Left ventricle myocardium inferior (tissue), 1 donor: ENCODE measurements at places on chromosomes 12 and 14. TPM values are rescaled to one million over a fixed set of nuclear protein-coding genes. Genes with fewer than 3 reads are reported as not detected.
A peak's percentile ranks its signal among the peaks of the same experiment; 100 is the strongest.

DNA sequence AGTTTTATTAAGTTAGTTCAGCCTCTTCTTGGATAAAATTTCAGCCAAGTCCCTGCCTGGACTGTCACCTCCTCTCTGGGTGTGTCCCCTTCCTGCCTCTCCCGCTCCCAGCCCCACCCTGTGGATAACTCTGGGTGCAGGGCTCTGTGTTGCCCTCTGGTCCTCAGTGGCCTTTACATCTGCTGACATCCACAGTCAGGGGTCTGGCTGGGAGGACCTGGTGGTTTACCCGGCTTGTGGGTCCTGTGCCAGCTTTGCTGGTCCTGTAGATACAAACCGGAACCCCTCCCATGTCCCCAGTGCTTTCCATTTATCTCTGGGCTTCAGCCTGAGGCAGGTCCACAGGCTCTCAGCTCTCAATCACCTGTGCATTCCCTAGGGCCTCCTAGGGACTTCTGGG, 28.9 kb upstream of the PLEKHG3 start:
- DNase-seq: no peak

- DNase-seq: no peak
Measured at GRCh38 chr12:64455506-64455905, 3.6 kb downstream of the TBK1 start.

- DNase-seq: no peak
Measured at GRCh38 chr12:124236625-124237031, 58.3 kb upstream of the RFLNA start.

- DNase-seq: no peak
Measured at GRCh38 chr14:74438351-74438915, 12.4 kb upstream of the SYNDIG1L start.

DNA sequence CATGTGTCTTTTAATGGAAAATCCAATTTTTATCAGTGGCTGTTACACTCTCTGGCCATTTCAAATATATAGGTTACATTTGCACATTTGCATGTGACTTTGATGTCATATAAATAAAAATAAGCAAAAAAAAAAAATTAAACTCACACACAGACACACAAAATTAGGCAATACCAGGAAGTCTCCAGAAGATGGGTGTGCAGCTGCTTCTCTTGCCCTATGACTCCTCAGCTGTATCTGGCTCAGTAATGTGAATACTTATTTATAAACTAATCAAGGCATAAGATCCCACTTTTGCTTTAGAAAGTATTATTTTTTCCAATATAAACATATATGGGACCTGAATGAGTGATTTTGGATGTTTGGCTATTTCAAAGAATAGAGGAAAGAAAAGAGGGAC, 461.1 kb downstream of the LRIG3 start:
- DNase-seq: no peak

DNA sequence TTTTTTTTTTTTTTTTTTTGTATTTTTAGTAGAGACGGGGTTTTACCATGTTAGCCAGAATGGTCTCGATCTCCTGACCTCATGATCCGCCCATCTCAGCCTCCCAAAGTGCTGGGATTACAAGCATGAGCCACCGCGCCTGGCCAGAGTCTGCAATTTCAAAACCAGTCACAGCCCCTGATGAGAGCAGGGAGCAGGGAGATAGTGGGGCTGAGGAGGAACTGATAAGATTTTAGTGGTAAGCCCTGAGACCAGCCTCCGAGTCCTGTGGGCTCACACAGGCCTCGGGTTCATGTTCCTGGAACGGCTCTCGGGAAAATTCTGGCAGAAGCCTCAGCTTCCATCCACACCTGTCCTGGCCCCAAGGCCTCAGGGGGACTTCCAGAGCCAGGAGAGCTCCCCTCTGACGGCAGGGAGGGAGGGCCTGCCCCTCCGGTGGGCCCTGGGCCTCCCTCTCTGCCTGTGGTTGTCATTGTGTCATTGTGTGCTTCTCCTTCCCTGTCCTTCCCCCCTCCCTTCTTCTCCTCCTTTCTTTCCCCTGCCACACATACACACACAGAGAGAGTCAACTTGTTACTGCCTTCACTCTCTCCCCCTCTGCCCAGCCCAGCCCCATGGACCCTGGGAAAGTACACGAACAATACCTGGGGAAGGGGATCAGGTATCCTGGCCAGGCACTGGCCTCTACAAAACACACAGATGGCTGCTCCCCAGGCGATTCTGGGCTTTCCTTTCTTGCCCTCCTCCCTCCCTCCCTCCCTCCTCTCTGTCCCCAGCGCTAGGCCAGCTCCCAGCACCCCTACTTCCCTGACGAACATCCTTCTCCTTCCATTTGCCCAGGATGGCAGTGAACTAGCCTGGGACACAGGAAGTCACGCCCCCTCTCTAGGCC, 294.1 kb downstream of the DPF3 start:
- no peak for DNase-seq

DNA sequence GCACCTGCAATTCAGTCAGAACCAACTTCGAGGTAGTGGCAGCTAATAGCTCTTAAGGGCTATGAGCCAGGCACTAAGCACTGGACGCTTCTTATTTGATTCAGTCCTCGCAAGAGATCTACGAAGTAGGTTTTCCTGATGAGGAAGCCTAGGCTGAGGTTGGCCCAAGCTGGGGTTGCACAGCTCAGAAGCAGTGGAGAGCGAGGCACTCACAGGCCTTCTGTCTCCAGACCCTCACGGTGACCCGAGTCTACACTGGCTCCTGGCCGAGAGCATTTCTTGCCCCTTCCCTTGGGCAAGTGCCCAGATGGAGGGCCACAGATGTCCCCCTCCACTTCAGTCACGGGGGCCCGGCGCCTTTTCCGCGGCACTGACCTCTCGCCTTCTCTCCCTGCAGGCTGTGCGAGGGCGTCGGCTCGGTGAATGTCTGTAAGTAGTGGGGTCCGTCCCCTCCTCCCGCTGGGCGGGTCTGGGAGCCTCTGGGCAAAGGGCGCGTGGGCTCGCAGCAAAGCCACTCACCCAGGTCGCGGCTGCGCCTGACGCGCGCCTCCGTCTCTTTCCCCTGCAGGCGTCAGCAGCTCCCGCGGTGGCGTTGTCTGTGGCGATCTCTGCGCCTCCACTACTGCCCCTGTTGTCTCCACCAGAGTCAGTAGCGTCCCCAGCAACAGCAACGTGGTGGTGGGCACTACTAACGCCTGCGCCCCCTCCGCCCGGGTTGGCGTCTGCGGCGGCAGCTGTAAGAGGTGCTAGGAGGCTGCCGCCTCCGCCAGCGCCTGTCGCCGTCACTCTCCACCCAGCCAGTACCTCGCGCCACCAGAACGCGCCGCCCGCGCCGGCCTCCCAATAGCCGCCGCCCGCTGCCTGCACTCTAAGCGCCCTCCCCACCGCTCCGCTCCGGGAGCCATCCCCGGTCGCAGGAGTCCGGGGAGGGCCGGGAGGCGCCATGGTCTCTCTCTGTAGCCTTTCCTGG, 13.1 kb downstream of the KRT83 start:
- DNase-seq: peak; percentile 35

DNA sequence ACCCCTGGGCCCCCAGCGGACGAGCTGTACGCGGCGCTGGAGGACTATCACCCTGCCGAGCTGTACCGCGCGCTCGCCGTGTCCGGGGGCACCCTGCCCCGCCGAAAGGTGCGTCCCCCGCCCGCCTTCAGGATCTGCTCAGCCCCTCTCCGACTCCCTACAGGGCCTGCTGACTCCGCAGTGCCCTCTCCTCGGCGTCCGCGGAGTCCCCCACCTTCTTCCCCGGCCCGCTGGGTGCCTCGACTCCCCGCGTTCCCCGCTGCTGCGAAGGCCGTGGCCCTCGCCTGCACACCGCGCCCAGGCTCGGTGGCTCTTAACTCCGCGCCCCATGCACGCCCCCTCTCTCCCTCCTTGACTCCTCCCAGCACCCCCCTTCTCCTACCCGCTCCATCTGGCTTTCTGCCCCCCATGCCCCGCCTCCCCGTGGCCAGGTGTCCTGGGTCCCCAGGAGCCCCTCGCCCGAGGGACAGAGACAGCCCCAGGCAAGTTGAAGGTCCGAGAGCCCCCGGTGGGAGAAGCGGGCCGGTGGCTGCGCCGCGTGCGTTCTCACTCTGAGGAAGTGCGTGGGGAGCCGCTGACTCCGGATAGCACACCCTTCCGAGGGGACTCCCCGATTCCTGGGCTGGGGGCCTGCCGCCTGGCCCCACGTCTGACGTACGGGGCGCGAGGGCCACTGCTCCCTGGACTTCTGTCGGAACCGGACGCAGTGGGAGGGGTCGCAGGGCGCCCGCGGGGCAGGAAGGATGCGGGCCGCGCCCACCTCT, 594 bp downstream of the TAMALIN start:
- DNase-seq: peak; percentile 60

- DNase-seq: no peak
Measured at GRCh38 chr12:24480766-24481449, 468.0 kb downstream of the BCAT1 start.

- no peak for DNase-seq
Measured at GRCh38 chr12:96186607-96187301, 7.4 kb upstream of the ELK3 start.

DNA sequence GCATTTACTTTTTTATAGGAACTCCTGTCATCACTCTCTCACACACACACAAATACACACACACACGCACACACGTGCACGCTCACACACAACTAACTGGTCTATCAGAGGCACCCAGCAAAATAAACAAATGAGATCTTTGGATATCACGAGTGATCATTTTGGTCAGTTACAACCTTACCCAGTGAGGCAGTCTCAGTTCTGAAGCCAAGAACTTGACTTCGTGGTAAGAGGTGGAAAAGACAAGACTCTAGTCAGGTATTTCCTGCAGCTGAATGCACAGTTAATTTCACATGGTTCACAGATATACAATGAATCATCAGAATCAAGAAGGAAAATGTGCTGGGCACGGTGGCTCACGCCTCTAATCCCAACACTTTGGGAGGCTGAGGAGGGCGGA, 39.4 kb downstream of the ATF7 start:
- no peak for DNase-seq

- DNase-seq: no peak
Measured at GRCh38 chr12:108358580-108358965, 19.5 kb upstream of the CMKLR1 start.

GRCh38 chr12:16622338-16622737, 16.4 kb upstream of the LMO3 start:
- DNase-seq: no peak

- DNase-seq: no peak
Measured at GRCh38 chr12:71602761-71603577, 60.7 kb downstream of the ZFC3H1 start.

DNA sequence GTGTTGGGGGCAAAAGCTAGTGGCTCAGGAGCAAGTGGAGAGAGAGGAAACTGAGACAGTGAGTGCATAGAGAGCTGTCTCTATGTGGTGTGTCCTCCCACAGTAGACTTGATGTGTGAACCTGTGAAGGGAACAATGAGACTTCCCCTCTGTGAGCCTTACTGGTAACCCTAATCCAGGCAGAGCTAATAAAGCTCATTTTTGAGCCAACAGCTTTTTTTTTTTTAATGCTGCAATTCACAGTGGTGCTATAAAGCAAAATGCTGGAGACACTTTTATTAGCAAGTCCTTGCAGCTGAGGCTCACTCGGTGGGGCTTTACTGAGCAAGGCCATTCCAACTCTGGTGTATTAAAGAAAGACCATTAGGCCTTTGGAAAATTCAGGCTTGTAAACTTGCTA, 26.9 kb downstream of the FBXW8 start:
- no peak for DNase-seq

DNA sequence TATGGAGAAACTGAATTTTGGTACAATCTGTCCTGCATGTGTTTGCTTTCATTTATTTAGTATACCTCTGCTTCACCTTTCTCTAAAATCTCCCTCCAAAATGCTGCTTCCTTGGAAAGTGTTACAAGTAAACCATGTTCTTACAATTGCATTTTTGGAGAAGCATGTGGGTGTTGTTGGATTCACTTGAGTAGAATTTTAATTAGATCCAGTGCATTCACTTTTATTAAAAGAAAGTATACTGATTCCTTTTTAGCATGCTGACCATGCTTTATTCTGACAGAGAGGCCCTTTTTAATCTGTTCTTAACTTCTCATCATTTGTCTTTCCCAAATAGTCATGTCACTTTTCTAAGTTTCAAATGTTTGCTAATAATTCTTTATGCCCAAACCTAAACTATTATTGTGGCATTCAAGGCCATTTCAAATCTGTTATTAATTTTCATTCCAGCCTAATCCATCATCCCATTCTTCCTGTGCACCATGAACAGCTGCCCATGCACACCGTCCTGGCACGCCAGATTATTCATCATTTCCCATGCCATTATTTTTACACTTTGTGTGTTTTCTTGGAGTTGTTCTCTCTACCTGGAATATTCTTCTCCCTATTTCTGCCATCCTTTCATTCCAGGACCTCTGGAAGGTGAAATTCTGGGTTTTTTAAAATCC, 90.7 kb downstream of the METTL25 start:
- no peak for DNase-seq

DNA sequence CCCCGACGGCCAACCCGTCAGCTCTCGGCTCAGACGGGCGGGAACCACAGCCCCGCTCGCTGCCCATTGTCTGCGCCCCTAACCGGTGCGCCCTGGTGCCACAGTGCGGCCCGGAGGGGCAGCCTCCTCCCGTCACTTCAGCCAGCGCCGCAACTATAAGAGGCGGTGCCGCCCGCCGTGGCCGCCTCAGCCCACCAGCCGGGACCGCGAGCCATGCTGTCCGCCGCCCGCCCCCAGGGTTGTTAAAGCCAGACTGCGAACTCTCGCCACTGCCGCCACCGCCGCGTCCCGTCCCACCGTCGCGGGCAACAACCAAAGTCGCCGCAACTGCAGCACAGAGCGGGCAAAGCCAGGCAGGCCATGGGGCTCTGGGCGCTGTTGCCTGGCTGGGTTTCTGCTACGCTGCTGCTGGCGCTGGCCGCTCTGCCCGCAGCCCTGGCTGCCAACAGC, at the start of gene WNT1:
Gene WNT1, plus strand, starts transcription at position 32 of the 450 bp plus-strand sequence. Its CDS starts 329 bp downstream, at position 361.
- DNase-seq: no peak

DNA sequence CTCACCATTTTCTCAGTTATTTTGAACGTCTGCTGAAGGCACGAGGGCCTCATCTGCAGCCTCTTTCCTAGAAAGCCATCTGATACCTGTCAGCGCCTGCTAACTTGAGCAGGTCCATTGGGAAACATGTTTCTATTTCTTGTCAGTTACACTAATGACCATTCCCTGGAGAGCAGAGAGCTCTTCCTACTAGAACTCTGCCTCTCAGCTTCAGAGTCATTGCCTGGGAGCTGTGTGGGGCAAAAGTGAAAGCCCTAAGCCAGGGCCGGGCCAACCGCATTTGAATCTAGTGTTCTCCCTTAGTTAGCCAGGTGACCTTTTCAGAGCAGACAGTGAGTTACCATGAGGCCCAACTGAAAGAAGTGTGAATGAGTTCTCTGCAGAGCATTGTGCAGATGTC, 135.8 kb downstream of the EML1 start:
- DNase-seq: no peak

Gene GYS2
- not detected for total RNA-seq

Gene SLC17A8
- not detected for total RNA-seq

Gene CFAP251
- 0.91 TPM for total RNA-seq

Gene WIF1
- total RNA-seq: not detected

Gene SMAGP
- total RNA-seq: 3.3 TPM

Gene IPO4
- total RNA-seq: 13.3 TPM

Gene CCDC177
- total RNA-seq: not detected

Gene IQSEC3
- total RNA-seq: 0.69 TPM
